Smooth muscle cell of the pulmonary artery (primary cell): ENCODE measurements at places on chromosomes 16 and 17. TPM values are rescaled to one million over a fixed set of nuclear protein-coding genes. Genes with fewer than 3 reads are reported as not detected.

ZFPM1 gene
- 2.0 and 2.8 TPM in 2 replicates for total RNA-seq

PDIA2 gene
- 1.6 and 1.7 TPM in 2 replicates for total RNA-seq

HBA2 gene
- total RNA-seq, result not detected in 2 replicates

KRTAP16-1 gene
- not detected in 2 replicates for total RNA-seq

TBC1D3K gene
- 0.07 TPM in 1 of 2 replicates, not detected in the other for total RNA-seq

CTF1 gene
- 4.0 and 5.1 TPM in 2 replicates for total RNA-seq

HEXD gene
- 8.3 and 9.5 TPM in 2 replicates for total RNA-seq

SRCIN1 gene
- 0.07 TPM in 1 of 2 replicates, not detected in the other for total RNA-seq

ASPHD1 gene
- 8.8 and 12.8 TPM in 2 replicates for total RNA-seq

OR2C1 gene
- total RNA-seq, result 0.26 TPM in 1 of 2 replicates, not detected in the other

KRT13 gene
- not detected in 2 replicates for total RNA-seq

CCP110 gene
- total RNA-seq, result 13.4 and 13.5 TPM in 2 replicates

HIGD1B gene
- total RNA-seq, result not detected in 2 replicates

OR3A2 gene
- total RNA-seq, result 0.20 TPM in 1 of 2 replicates, not detected in the other

CMTM4 gene
- total RNA-seq, result 24.0 and 31.8 TPM in 2 replicates

CA5A gene
- not detected in 2 replicates for total RNA-seq

ERN1 gene
- total RNA-seq, result 13.0 and 23.3 TPM in 2 replicates

RASD1 gene
- total RNA-seq, result 0.53 and 2.3 TPM in 2 replicates

G6PC1 gene
- not detected in 2 replicates for total RNA-seq

DHRS7C gene
- not detected in 2 replicates for total RNA-seq

TEKT1 gene
- total RNA-seq, result not detected in 2 replicates

PRSS21 gene
- 0.23 TPM in 1 of 2 replicates, not detected in the other for total RNA-seq

ST6GALNAC2 gene
- 0.33 and 0.76 TPM in 2 replicates for total RNA-seq

TLCD2 gene
- 3.8 and 4.8 TPM in 2 replicates for total RNA-seq

COG4 gene
- 76.0 and 86.2 TPM in 2 replicates for total RNA-seq

PSKH1 gene
- 29.5 and 36.0 TPM in 2 replicates for total RNA-seq

PITPNM3 gene
- 2.4 and 3.8 TPM in 2 replicates for total RNA-seq

SCARF1 gene
- 0.33 and 0.86 TPM in 2 replicates for total RNA-seq

CD300A gene
- not detected in 2 replicates for total RNA-seq

NPIPA5 gene
- total RNA-seq, result 5.3 TPM in 1 of 2 replicates, not detected in the other

FBXW10 gene
- 0.03 TPM in 1 of 2 replicates, not detected in the other for total RNA-seq

SLC35B1 gene
- total RNA-seq, result 42.6 and 45.7 TPM in 2 replicates

CHST4 gene
- total RNA-seq, result 0.07 TPM in 1 of 2 replicates, not detected in the other

TSC2 gene
- 57.9 and 73.0 TPM in 2 replicates for total RNA-seq

SOX9 gene
- total RNA-seq, result 7.9 and 9.2 TPM in 2 replicates

DNASE1 gene
- total RNA-seq, result 23.7 and 26.2 TPM in 2 replicates

DHX8 gene
- total RNA-seq, result 37.4 and 43.1 TPM in 2 replicates

KRTAP2-2 gene
- total RNA-seq, result not detected in 2 replicates

RNF112 gene
- total RNA-seq, result 1.6 and 5.0 TPM in 2 replicates

PRAC2 gene
- not detected in 2 replicates for total RNA-seq

SULT1A3 gene
- total RNA-seq, result 2.2 and 4.0 TPM in 2 replicates
